ENCODE measurements at places on chromosomes 16 and 17. TPM values are rescaled to one million over a fixed set of nuclear protein-coding genes. Genes with fewer than 3 reads are reported as not detected.

DNA sequence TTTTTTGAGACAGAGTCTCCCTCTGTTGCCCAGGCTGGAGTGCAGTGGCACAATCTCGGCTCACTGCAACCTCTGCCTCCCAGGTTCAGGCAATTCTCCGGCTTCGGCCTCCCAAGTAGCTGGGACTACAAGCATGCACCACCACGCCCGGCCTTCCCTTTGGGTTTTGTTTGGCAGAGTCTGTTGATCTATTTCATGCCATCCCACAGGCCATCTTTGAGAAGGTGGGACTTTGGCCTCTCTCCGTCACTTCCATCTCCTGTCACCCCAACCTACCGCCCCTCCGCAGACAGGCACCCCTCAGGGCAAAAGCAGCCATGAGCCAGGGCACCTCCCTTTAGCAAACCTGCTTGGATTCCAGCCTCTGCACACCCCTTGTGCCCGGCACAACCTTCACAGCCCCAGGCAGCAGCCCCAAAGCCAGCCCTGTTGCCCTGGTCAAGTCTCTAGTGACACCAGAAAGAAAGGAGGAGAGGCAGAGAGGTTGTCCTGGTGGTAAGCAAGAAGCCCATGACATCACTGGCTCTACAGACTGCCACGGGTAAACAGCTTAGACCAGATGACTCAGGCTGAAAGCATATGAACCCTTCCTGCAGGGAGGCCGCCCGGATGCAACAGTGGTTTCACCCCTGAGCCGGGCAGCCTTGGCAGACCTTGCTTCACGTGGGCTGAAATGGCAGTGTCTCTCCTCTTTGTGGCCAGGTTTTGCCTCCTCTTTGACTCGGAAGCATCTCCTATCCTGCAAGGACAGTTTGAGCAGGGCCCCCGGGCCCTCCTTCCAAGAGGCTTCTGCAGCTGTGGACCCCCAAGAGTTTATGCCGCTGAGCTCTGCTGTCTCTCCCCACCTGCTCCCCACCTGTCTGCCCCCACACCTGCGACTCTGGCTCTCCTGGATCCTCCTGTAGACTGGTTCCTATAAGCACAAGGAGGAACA, 8.1 kb upstream of the TIMP2 start:
- DNase-seq: no peak

DNA sequence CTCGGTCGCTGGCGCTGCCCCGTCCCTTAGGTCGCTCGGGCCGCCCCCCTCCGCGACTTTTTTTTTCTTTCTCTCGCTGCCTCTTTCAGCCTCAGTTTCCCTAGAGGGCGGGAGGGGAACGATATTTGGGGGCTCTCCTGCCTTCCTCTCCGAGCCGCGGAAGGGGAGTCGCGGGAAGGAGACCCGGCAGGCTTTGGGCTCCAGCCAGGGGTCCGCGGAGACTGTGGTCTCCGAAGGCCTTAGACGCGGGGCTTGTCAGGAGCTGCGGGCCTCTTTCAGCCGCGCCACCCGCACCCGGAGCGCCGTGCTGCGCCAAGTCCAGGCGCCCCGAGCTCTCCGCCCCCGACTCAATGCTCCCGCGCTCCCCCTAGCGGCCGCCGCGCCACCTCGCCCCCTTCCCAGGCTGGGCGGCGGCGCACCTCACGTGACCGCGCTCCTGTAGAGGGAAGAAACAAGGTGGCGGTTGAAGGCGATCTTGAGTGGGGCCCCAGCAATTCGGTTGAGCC, at the start of gene LRRC37B:
Gene LRRC37B (plus strand): TSS at position 427 of the 506 bp plus-strand sequence. CDS start 14,010 bp downstream, outside the sequence.
- DNase-seq: peak; percentile 89

DNA sequence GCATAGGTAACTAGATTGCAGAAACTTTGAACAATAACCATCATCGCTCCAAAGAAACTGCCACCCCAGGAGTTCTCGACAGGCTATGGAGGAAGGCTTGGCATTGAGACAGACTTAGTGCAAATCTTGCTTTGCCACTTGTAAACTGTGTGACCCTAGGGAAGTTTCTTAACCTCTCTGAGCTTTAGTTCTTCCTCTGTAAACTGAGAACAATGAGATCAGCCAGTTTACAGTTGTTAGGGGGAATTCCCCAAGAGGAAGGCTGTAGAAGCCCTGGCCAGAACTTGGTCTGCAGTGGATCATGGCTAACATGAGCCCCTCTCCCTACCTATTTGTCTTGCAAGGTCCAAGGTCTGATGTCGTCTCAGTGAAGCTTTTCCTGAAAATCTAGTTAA, 78.9 kb downstream of the NT5M start:
- no peak for DNase-seq

DNA sequence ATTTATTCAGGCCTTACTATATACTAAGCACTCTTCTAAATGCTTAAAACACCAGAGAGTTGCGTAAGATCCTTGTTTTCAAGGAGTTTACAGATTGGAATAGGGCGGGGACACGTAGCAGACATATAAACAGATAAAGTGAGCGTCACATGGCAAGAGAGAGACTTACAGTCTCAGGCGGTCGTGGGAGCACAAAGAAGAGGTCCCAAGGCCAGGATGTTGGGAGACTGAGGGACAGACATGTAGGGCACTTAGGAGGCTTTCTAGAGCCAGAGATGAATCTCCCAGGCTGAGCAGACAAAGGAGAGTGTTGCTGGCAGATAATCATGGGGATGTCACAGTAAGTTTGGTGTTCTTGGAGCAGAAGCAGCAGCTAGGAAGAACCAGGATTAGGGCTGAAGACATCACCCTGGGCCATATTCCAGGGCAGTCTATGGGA, 119.1 kb upstream of the ANKFN1 start:
- no peak for DNase-seq

- no peak for DNase-seq
These were observed 8.9 kb upstream of the KRT19 start for GRCh38 chr17:41536741-41537613.

- no peak for DNase-seq
These were observed 108.4 kb downstream of the OR1D5 start for GRCh38 chr17:2954898-2955445.

ALOX15 gene
- total RNA-seq: 0.36 TPM

DNA sequence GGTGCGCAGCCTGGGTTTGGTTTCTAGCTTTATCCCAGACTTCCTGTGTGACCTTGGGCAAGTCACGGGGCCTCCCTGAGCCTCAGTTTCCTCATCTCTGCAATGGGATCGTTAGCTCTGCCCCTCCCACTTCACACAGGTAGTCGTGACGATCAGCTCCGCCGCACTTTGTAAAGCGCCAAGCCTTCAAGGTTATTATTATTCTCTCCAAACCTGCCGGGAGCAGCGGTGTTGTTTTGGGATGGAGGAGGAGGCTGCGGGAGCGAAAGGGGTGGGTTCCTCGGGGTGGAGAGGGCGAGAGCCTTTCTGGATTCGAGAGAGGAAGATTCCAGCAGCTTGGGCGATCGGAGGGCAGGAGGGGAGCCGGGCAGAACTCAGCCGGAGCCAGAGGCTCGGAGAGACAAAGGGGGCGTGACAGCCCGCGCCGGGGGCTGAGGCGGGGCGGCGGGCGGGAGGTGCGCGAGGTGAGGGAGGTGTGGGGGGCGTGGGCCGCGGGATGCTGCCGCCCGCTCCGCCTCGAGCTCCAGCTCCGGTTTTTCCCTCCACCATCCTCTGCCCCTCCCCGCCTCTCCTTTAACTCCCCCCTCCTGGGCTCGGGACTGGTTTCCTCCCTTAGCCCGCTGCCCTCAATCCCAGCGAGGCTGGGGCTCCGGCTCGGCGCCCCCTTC, at the start of gene EFNB3:
Gene EFNB3 (plus strand): TSS at position 602 of the 668 bp plus-strand sequence. CDS start 397 bp downstream, outside the sequence.
- DNase-seq: no peak

DNA sequence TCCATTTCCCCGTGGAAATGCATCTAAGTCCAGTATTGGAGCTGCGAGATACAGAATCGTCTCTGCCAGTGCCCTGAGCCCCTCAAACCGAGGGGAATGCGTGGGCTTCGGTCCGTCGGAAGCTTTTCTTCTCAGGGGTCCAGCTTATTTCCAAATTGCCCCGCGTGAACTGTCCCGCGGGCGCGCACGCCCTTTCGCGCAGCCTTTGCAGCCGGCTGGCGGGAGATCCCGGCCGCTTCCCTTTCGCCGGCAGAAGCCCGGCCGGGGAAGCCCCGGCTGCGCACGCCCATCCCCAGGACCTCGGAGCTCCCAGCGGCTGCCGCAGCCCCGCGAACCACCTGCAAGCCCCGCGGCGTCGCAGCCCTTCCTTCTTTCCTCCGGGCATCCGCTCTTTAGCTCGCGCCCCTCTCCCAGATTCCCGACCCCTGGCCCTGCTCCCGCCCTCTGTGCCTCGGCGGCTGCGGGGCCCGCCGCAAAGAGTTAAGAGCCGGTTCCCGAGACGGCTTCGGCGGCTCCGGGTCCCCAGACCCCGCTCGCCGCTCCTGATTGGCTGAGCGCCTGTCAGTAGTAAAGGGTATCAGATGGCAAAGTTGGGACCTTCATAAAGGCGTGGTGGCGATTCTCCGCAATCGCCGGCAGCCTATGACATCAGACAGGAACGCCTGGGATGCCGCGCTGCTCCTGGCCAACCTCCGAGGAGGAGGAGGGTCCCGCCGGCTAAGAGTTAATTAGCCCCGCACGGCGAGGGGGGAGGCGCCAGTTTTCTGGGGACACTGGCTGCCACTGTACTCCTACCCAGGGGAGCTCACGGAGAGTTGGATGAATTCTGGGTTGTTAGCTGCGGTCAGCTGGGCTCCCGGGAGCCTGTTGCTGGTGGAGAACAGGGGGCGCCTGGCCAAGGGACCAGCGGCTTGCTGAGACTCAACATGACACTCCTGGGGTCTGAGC, at the start of gene MYOCD:
Gene MYOCD (plus strand): TSS at position 628 of the 948 bp plus-strand sequence. CDS start 299 bp downstream, at position 927.
- DNase-seq: no peak

CFAP97D1 gene
- total RNA-seq: not detected

TGFB1I1 gene
- total RNA-seq: 0.42 TPM

DNA sequence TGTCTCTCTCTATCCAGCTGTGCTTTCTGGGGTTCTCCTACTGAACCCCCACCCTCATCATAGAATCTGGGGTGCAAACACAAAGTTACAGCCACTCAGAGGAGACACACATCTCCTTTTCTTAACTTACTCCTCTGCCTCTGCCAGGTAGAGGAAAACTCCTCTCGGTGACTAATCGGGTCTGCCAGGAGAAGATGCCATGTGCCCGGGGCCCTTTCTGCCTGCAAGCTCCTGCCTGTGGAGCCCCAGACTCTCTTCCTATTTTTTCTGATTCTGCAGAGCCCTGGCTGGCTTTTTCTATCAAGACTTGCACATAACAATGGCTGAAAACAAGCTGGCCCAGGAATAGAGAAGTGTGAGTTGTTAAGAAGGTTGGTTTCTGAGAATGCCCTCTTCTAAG, 10.4 kb downstream of the SLC6A4 start:
- DNase-seq: no peak

DNA sequence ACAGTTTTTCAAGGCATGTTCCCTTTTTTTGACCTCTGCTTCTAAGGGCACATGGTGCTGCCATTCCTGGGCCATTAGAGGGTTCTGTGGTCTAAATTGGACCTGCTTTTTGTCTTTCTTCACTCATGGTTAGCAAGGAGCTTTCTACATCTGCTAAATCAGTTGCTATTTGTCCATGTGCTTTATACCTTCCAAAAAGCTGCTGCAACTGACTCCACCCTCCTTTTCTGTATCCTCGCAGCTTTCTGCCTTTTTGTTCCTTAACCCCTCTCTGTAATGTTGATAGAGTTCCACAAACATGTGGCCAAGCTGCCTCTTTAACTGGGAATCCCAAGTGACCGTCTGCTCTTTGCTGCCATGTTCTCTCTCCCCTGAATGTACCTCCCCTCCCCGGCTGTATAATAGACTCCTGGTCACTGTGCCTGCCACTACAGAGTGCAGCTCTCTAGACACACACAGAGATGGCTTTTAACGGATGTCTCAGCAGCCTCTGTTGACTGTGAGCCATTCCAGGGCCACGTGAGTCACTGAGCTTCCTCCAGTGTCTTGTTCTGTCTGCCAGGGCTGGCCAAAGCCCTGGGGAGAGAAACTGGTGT, 57.4 kb upstream of the TEKT3 start:
- no peak for DNase-seq

GRCh38 chr16:64159976-64160375, 961.9 kb downstream of the CDH11 start:
- DNase-seq: no peak

DNA sequence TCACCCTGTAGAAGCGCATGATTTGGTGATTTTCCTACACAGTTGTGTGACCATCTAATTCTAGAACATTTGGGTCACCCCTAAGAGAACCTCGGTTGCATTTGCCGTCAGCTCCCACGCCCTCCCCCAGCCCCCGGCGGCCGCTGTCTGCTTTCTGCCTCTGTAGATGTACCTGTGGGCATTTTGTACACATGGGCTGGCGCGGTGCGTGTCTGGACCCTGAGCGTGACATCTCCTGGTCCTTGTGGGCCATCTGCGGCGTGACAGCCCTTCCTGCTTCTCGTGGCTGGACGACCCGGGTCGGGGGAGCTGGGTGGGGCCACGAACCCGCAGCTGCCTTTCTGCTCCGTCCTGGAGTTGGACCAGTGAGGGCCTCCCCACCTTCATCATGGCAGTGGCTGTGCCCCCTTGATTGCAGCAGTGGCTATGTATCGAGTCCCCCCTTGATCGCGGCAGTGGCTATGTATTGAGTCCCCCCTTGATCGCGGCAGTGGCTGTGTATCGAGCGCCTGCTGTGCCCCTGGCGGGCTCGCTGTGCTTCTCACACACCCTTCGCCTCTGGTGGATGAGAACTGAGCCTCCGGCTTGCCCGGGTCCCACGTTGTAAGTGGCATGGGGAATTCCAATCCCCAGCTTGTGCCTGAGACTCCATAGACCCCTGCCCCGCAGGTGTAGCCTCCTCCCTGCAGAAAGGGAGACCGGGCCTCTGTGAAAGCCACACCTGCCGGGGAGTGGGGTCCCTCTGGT, 24.1 kb downstream of the GSE1 start:
- DNase-seq: no peak

GAS2L2 gene
- total RNA-seq: 0.19 TPM

DNA sequence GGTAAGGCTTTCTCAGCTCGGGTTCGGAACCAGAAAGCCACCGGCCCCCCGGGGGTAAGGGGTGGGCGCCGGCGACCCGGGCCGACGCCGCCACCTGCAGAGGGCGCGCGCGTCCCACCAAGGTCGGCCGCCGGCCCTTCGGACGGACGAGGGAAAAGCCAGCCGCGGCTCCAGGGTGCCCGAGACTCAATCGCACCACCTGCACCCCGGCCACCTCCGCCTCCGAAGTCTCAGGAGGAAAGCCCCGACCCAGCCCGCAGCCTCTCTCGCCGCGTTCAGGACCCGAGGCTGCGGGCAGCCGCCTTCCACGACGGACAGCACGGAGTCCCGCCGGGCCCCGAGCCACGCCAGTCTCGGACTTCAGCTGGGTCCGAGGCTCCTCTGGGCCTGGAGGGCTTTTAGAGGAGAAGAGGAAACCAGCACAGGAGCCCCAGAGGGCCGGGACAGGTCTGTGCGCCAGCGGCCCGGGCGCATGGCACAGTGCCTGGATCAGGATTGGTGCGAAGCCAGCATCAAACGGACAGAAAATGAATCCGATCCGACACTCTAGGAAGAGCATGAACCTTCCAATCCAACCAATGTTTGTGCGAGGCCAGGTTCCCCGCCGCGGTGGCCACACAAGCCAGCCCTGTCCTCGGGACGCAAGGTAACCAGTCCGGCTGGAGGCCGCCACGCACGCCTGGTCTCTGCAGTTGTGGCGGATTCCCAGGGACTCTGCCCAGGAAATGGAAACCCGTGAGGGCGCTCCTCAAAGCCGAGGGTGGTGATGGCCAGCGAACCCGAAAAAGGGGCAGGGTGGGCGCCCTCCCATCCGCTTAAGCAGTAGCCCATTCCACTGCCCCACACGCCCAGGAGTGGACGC, 6.7 kb downstream of the CBX8 start:
- no peak for DNase-seq

TMEM101 gene
- 8.8 TPM for total RNA-seq

TAT gene
- not detected for total RNA-seq

- DNase-seq: no peak
These were observed 402.8 kb upstream of the SALL1 start for GRCh38 chr16:51553910-51554309.

KCNAB3 gene
- total RNA-seq: 8.2 TPM

RASL10B gene
- 0.47 TPM for total RNA-seq

ERAL1 gene
- total RNA-seq: 16.8 TPM

PRR15L gene
- not detected for total RNA-seq

All from CD4-positive, alpha-beta T cell (primary cell).